Stimulated activated CD8-positive, alpha-beta memory T cell treated with anti-CD3 and anti-CD28 coated beads, Interleukin-15, amount 100 ng/mL, for 24 hours (primary cell): ENCODE measurements at places on chromosomes 7 and 10.

DNA sequence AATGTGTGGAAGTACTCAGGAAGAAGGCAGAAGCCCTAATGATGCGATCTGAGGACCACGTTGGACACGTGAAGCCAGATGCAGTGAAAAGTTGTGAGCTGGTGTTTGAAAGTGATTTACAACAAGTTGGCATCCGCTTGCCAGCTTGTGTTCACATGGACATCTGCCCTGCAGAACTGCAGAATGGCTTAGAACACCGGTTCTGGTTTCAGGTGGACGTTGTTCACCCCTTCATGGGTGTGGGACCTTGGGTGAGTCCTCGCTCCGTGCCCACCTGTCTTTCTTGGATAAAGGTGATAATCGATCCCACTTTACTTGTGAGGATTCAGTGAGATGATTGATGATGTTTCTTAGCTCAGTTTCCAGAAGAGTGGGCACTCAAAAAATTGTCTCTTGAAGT, 53.8 kb downstream of the CAMK1D start:
- DNase-seq = no peak

DNA sequence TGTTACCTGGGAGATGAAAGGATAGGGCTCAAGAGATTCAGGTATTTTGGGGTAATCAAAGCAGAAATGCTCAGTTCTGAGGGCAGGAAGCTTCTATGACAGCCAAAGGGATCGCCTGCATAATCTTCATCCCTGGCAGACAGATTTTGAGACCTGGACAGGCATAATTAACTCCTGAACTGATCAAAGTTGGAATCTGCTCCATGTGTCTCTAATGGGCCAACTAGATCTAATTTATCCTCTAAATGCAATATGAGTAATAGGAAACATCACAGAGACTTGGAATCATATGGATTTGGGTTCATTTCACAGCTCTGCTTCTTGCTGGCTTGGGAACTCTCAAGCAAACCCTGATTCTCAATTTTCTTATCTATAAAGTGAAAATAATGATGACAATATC, 41.2 kb upstream of the EPHB6 start:
- no peak for DNase-seq

DNA sequence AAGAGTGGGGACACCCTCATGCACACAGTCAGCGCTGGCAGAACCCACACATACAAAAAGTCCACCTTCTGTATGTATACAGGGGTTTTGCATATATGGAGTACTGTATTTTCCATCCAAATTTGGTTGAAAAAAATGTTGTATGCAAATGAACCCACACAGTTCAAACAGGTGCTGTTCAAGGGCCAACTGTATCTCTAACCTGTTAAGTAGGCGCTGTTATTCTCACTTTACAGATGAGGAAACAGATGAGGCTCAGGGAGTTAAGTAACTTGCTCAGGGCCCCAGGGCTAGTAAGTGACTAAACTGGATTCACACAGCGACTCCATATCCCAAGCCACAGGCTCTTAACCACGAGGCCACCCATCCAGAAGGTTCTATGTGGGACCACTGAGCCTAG, 69.9 kb downstream of the C10orf105 start:
- no peak for DNase-seq

DNA sequence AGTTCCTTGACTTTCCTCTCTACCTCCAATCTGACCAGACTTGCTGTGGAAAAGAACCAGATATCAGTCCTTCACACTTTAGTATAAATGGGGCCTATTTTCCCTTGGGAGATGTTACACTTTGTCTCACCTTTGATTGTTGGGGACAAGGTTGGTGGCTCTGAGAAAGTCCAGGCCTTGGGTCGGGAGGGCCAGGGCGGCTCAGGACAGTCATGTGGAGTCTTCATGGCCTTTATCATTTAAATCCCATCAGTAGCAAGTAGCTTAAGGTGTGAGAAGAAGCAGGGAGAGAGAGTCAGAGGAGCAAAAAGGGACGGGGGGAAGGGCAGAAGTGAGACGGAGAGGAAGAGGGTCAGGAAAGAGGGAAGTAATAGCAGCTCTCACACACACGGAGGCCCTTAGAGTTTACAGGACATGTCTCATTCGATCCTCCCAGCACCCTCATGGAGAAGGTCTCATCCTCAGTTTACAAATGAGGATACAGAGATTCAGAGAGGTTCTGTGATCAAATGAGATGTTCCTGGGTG, 40.5 kb downstream of the TBATA start:
- no peak for DNase-seq

- no peak for DNase-seq
These were observed 1.3 kb downstream of the C10orf95 start for GRCh38 chr10:102450124-102450373.

DNA sequence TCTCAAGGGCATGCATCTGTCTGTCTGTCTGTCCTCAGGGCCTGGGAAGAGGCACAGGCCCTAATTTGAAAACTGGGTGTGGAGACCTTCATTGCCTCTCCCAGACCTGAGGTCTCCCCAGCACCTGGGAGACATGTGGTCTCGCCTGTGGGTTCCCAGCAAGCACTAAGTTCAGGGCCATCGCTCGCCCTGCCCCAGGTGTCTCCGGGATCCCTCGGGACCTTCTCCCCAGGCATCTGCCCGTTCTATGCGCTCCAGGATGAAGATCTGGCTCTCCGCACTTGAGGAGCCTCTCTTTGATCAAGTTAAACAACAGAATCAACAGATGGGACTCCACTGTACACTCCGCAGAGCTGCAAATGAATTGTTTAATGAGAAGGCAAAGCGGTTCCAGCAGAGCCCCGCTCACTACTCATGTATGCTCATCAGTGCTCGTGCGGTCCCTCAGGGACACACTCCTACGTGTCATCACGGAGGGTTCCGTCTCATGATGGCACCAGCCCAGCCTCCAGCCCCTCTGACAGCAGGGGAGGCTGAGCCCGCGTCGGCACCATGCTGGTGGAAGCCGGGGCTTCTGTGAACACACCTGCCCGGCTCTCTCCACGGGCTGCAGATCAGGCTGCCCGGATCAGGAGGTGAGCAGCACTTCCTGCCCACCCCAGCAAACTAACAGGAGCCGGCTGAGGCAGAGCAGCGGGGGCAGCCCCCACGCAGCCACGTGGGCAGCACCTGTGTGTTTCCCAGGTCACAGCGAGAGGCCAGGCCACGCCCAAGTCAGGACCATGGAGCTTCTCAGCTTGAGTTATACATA, 132.8 kb downstream of the TCERG1L start:
- DNase-seq = no peak

DNA sequence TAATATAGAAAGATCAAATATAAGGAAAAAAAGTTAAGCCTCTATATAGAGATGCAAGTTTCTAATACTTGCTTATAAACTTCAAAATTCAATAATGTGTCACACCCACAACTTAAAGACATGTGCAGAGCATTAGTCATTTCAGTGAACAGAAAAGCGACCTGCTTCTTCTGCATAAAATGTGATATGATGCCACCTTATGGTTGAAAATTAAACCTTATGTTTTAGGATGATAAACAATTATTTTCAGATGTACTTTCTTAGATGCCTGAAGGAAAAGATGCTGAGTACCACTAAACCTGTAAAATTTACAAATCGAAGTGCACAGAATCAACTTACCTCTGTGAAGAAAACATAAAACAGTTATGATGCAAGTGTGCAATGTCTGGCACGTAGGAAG, 96.0 kb downstream of the MTERF1 start:
- DNase-seq = no peak

GRCh38 chr10:104038958-104039752, 46.5 kb downstream of the COL17A1 start:
- no peak for DNase-seq

GRCh38 chr7:24898691-24899090, 81.3 kb downstream of the OSBPL3 start:
- no peak for DNase-seq
